Esophagus muscularis mucosa (tissue), 4 donors: ENCODE measurements at places on chromosomes 11 and 22. TPM values are rescaled to one million over a fixed set of nuclear protein-coding genes. Genes with fewer than 3 reads are reported as not detected.

Gene TRAPPC4
- total RNA-seq = 44.7 TPM

Gene CKAP5
- total RNA-seq = 33.6 TPM

Gene BCO2
- total RNA-seq = 1.4 TPM

Gene CELSR1
- total RNA-seq = 2.5 TPM

Gene ZNF214
- total RNA-seq = 2.1 TPM

Gene CARD18
- not detected for total RNA-seq

Gene ASCL3
- total RNA-seq = not detected

GRCh38 chr11:87223816-87224215 is 186.1 kb downstream of the TMEM135 start:
- no peak for DNase-seq
- no peaks in the 10 kb centered on the region for H3K36me3 ChIP-seq
- H3K27ac ChIP-seq = no peak overlapping the region
- H3K4me3 ChIP-seq = no peak overlapping the region
- H3K4me1 ChIP-seq = peaks cover 6% of the 10 kb centered on the region

DNA sequence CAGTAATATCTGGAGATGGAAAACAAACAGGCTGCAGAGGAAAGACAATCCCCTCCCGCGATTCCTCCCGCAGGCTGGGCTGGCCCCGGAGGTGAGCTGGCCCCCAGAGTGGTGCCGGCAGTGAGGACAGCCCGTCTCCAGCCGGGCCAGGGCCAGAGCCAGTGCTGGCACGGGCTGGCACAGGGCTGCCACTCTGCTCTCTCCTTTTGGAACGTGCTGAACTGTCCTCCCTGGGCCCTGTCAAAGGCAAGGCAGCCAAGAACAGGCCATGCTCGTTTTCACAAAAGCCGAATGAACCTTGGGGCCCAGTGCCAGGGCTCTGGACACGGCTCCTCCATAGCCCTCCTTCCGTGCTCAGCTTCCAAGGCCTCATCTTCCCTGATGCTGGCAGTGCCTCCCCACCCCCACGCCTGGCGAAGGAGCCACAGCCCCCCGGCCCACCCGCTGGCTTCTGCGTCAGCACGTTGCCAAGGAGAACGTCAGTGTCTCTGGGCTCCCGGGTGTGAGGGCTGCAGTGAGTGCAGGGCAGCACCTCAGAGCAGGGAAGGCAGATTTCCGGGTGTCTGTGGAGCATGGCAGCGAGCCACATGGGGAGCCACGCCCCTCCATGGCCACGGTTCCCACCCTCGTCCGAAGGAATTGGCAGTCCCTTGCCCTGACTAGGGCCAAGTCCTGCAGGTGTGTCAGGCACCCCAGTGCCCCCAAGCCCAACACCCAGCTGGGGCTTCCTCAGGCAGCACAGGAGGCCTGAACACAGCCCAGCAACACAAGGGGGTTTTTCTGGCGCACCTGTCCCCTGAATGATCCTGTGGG is 28.6 kb downstream of the GNAZ start:
- peak overlapping the region; percentile 10 for H3K4me3 ChIP-seq
- no peaks in the 10 kb centered on the region for H3K36me3 ChIP-seq
- H3K27me3 ChIP-seq = no peaks in the 10 kb centered on the region

DNA sequence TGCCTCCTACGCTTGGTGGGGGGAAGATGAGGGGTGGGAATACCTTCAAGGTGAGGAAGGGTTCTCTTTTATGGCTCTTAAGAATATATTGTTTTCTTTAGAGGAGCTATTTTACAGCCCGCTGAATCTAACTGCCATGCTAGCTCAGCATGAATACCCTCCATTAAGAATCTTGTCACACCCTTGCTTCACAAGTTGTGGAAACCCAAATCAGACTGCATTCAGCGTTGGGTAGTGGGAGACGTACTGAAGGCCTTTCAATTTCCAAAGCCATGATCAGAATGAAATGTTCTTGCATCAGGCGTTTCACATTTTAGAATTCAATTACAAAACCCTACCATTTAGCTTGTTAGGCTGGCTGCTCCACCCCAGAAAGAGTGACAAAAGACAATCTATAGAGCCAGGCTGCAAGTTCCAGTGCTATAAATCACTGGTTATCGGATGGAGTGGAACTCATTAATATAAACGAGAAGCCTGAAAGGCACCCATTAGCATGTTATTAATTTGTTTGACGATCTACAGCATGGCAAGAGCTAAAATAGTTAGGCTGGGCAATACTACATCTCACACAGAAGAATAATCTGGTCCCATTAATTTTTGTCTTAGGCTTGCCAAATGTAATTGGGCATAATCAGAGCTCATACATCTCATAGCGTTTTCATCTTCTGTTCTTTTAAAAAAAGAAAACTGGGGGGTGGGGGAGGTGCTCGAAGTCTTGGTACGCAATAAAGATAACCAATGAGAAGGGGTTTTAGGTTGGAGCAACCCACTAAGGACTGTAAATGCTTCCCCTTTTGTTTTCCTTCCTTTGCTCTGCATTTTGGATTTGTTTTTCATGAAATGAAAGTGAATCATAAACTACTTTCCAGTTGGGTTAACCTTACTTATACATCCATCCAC is 57.5 kb downstream of the ABTB2 start:
- H3K4me3 ChIP-seq = no peak overlapping the region
- H3K27ac ChIP-seq = no peak overlapping the region
- no peaks in the 10 kb centered on the region for H3K4me1 ChIP-seq
- no peak for DNase-seq
- H3K27me3 ChIP-seq = no peaks in the 10 kb centered on the region

GRCh38 chr11:116750070-116750718 is 22.6 kb downstream of the BUD13 start:
- no peak overlapping the region for H3K27ac ChIP-seq
- no peaks in the 10 kb centered on the region for H3K27me3 ChIP-seq
- DNase-seq = no peak
- no peak overlapping the region for H3K4me3 ChIP-seq
- H3K4me1 ChIP-seq = no peaks in the 10 kb centered on the region

DNA sequence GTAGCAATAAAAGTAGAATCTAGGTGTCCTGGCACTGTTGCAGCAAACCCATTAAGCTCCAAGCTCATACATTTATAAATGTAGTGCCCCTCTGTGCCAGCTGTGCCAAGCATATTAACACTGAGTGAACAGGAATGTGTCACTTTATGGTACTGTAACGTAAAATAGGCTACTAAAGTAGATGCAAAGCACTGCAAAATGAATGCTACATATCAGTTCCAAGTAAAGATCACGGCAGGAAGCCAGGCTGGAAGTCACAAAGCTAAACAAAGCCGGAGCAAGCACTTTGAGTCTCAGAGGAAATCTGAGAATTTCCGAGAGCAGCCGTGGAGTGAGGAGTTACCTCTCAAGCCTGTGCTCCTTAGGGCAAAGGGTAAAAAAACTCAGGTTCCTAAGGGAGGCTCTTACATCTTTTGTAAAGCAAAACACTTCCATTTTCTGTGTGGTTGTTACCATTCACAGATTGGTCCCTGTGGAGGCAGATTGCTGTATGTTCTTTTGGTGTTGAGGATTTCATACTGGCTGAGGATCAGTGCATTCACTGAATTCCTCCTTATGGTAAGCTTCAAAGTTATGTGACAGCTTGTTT is 85.7 kb downstream of the WNT11 start:
- H3K4me3 ChIP-seq = peak overlapping the region; percentile 2
- H3K4me1 ChIP-seq = peaks cover 39% of the 10 kb centered on the region
- no peaks in the 10 kb centered on the region for H3K27me3 ChIP-seq
- H3K27ac ChIP-seq = peak overlapping the region; percentile 32

DNA sequence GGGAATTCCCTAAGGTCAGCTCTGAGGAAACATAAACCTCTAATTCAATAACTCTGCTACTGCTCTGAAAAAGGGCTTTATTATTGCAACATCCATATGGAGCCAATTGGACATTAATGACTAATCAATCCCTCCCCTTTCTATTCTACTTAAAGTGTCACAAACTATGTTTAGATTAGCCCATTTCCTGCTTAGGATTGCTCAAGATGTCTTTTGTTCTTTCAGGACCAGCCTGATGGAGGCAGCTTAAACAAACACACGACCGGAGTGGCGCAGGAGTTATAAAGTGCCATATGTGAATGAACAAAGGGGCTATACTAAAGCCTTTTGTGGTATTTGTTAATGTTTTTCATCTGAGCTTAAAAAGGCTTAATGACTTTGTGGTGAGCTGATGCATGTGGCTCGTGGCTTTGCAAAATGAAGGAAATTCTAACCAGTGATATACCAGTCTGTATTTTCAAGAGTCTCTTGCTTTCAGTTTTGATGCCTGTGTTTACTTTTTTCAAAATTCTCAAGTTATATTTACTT is 354.4 kb downstream of the SOX6 start:
- H3K27ac ChIP-seq = no peak overlapping the region
- H3K27me3 ChIP-seq = no peaks in the 10 kb centered on the region
- H3K4me3 ChIP-seq = no peak overlapping the region
- peaks cover 4% of the 10 kb centered on the region for H3K4me1 ChIP-seq
- H3K36me3 ChIP-seq = no peaks in the 10 kb centered on the region

DNA sequence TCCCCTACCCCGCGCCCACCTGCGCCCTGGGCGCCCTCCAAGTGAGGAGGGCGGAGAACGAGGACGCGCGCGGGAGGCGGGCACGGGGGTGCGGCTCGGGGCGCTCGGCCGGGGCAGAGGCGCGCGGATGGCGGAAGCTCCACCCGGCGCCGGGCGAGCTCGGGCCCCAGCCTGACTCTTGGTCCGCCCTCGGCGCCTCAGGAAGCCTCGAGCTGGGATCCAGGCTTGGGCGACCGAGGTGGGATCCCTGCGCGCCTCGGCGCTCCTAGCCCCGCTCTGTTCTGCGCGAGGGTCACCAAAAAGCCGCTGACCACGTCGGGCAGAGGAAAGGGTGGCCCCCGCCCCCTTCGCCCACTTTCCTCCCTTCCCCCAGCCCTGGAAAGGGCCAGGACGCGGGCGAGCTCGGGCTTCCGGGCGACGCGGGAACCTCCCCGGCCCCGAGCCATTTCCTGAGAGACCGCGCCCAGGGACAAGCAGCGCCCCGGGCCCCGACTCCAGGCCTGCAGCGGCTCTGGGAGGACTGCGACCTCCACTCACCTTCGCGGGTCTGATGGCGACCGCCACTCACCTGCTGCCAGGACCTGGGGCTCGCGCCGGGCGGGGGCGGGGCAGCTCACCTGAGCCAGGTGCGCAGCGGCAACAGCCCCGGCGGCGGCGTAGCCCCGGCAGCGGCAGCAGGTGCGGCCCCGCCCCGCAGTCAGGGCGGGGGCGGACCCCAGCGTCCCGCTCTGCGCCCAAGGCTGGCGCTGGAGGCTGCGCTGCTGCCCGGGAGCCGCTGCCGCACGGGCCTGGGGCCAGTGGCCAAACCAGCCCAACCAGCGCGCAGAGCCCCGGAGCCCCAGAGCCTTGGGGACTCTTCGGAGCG is 2.2 kb upstream of the SIGIRR start:
- H3K4me1 ChIP-seq = peaks cover 30% of the 10 kb centered on the region
- H3K27ac ChIP-seq = peak overlapping the region; percentile 66
- no peaks in the 10 kb centered on the region for H3K36me3 ChIP-seq
- H3K4me3 ChIP-seq = peak overlapping the region; percentile 55
- no peaks in the 10 kb centered on the region for H3K27me3 ChIP-seq
- no peak for DNase-seq

DNA sequence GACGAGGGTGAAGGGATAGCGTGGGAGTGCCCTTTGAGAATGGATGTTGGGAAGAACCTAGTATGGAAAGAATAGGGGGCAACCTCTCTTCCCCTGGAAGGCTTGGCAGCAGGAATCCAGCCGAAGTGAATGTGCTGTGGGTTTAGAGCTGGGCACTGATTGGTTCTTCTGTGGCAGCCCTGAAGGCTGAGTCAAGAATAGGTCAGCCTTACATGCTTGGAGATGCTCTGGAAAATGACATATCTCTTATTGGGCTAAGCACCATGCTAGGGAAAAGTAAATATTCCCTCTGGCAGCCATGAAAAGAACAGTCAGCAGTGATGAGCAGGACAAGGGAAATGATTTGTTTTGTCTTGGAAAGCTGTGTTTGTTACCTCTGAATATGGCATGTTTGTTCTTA is 149.5 kb downstream of the COMMD9 start:
- H3K27ac ChIP-seq = no peak overlapping the region
- H3K36me3 ChIP-seq = no peaks in the 10 kb centered on the region
- no peaks in the 10 kb centered on the region for H3K27me3 ChIP-seq
- DNase-seq = no peak

DNA sequence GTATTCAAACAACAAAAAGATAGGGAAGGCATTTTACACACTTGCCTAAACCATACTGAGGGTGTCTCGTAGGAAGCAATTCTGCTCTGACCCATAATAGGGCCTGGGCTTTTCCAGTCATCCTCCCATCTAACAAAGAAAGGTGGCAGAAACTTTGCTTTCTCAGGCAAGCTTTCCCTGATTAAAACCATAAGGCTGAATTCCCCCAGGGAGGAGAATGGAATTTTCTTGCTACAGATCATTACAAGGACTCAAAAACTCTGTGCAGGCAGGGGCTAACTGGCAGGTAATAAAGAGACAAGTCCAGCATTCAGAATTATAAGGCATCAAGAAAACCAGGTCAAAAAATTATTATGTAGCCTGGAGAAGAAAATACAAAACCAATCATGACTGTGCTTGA is 90.4 kb downstream of the RBFOX2 start:
- H3K27ac ChIP-seq = no peak overlapping the region
- H3K4me3 ChIP-seq = no peak overlapping the region
- H3K27me3 ChIP-seq = no peaks in the 10 kb centered on the region
- no peaks in the 10 kb centered on the region for H3K36me3 ChIP-seq
- peaks cover 7% of the 10 kb centered on the region for H3K4me1 ChIP-seq

GRCh38 chr11:69587454-69588090 is 53.4 kb upstream of the CCND1 start:
- no peaks in the 10 kb centered on the region for H3K4me1 ChIP-seq
- H3K27me3 ChIP-seq = no peaks in the 10 kb centered on the region
- no peaks in the 10 kb centered on the region for H3K36me3 ChIP-seq
- H3K4me3 ChIP-seq = no peak overlapping the region

- no peak overlapping the region for H3K4me3 ChIP-seq
- DNase-seq = no peak
- no peak overlapping the region for H3K27ac ChIP-seq
- no peaks in the 10 kb centered on the region for H3K27me3 ChIP-seq
- H3K4me1 ChIP-seq = no peaks in the 10 kb centered on the region
Observed at GRCh38 chr11:21896746-21897602, 295.9 kb upstream of the ANO5 start.

GRCh38 chr11:5257296-5257695 is 2.7 kb upstream of the HBG2 start:
- no peaks in the 10 kb centered on the region for H3K27me3 ChIP-seq
- no peak for DNase-seq
- no peaks in the 10 kb centered on the region for H3K4me1 ChIP-seq
- H3K4me3 ChIP-seq = no peak overlapping the region

- no peaks in the 10 kb centered on the region for H3K27me3 ChIP-seq
- H3K4me3 ChIP-seq = no peak overlapping the region
- H3K36me3 ChIP-seq = no peaks in the 10 kb centered on the region
Observed at GRCh38 chr11:85132851-85133585, 494.1 kb downstream of the DLG2 start.

- no peaks in the 10 kb centered on the region for H3K27me3 ChIP-seq
- H3K36me3 ChIP-seq = peaks cover 15% of the 10 kb centered on the region
- H3K27ac ChIP-seq = no peak overlapping the region
- no peak for DNase-seq
- H3K4me3 ChIP-seq = no peak overlapping the region
- H3K4me1 ChIP-seq = peaks cover 26% of the 10 kb centered on the region
Observed at GRCh38 chr11:44923806-44924205, 26.9 kb downstream of the TP53I11 start.
